ENCODE measurements at places on chromosomes 5 and 9.

- DNase-seq: no peak
Observed at GRCh38 chr9:89314955-89315354, 3.3 kb upstream of the SECISBP2 start.

DNA sequence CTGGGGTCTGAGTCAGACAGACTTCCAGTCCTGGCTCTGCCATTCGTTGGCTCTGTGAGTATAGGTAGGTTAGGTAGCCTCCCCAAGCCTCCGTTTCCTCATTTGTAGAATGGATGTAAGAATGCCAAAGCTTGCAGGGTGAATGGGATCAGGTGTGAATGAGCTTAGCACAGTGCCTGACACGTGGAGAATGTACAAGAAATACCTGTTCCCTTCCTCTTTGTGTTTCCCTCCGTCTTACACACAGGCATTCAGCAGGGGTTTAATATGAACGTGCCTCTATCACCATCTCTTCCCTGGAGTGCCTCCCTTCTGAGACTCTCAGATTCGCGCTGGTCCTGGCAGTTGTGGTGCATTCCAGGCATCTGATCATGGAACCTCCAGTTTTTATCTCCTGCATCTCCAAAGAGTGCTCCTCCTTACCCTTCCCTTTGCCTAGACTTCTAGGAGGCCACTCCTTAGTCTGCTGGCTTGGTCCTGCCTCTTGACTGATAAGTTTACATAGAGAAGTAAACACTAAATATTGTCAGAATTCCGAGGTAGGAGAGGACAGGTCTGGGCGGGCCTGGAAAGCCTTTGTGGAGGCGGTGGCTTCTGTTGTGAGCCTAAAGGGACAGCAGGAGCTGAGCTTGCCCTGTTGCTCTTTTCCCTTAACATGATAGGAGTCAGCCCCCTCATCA is 199.4 kb downstream of the AOPEP start:
- no peak for DNase-seq

DNA sequence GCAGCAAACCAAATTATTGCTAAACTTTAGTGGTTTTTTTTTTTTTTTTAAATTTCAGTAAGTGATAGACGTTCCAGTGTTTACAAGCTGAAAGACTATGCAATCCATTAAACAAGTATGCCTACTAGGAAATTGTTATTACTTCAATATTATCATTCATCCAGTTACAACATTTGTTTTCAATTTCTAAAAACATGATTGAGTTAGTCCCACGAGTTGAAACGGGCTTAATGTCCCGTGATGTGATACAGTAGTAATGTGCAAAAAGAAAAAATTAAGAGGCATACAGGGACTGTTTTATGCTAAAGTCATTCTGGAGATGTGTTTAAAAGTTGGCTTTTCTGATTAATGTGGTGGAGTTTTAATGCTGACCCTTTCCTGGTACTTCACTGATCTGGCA is 550.3 kb upstream of the DMAC1 start:
- no peak for DNase-seq

DNA sequence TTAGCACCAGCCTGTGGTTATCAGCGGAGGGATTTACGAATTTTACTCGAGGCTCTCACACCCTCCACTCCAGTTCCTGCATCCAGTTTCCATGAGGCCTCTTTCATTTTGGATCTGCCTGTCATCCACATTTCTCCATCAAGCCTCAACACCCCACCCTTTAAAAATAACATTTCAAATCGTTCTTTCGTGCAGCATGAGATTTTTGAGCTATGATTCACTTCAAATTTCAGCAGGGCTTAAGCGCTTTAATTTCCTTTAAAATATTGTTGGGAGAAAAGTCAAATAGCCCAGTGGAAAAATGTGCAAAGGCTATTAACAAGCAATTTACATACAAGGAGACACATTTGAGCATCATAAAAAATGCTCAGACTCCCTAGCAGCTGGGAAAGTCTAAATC is 103.2 kb downstream of the MSX2 start:
- peak; percentile 80 for DNase-seq

DNA sequence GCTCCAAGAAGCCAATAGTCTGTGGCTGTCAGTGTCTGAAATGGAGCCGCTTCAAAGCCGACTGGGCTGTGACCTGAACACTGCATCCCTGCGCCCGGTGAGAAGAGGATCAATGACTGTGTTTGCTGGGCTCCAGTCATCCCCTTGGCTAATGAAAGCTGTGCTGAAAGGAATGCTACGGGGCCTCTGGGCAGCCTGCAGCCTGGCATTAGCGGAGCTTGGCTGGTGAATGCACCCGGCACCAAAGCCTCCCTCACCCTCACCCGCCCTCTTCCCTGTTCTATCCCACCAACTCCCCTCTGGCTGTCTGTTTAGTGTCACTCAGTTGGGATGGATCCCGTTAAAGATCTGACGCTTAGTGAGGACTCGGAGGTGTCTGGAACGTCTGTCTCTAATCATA is 355.3 kb downstream of the BNC2 start:
- DNase-seq: peak; percentile 63

DNA sequence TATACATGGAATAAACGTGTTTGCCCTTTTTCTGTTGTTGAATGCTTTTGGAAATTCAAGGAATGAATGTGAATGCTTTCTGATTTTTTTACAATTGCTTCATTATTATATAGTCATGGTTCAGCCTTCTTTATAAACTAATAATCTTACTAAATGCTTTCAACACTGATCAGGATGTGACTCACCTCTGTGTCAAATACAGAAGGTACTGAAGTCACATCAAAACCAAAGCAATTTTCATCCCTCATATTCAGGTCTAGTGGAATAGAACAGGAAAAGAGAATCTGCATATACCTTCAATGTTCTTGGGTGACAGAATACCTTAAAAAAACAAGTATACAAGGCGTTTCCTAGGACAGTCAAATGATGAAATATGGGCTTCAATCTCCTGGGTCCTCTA is 170.7 kb downstream of the PDE4D start:
- DNase-seq: no peak

- no peak for DNase-seq
Observed at GRCh38 chr9:93086447-93087224, 9.4 kb upstream of the CARD19 start.

GRCh38 chr5:94180761-94181160 is 437.6 kb downstream of the KIAA0825 start:
- DNase-seq: no peak

DNA sequence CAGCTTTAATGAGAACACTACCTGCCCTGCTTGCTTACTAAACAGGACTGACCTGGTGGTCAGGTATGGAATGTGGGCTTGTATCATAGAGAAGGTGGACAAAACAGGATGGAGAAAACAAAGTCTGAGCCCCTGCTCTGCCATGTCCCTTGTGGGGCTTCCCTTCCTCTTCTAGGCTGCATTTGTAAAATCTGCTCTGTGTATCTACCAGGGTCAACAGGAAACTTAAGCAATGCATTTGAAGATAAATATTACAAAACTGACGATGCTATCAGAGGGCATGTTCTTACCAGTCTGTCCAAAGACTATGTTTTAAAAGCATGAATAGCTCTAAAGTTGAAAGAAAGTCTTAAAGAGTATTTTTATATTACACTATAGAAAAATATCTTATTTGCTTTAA is 228.7 kb downstream of the DCP2 start:
- DNase-seq: no peak

DNA sequence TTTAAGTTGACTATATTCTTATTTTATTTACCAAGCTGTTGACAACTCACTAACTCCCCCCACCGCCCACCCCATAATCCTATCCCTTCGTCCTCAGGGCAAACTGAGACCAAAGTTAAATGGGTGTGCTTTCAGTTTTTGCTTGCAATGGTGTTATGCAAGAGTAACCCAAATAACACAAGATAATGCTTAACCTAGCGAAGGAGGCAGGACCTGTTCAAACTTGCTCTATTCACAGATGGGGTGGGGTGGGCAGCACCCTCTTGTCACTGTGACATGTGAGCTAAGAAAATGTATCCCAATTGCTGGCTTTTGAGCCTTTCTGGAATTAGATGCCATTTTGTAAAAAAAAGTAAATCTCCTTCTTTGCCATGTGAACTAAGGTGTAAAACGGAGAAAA is 40.4 kb downstream of the GLIS3 start:
- DNase-seq: no peak

DNA sequence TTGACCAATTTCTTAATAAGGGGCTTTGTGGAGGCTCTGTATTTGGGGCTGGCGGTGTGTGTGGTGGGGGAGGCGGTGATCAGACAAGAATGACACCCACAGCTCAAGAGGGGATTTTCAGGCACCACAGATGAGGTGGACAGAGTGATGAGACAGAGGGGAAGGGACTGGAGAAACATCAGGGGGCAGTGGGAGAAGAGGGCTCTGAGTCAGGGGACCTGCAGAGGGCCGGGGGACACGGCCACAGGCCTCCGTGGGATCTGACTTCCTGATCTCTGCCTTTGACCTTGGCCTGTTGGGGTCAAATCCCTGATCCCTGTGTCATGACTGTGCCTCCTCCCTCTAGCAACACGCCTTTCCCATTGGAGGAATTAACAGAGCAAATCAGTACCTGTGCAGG is 197.7 kb downstream of the C9orf50 start:
- DNase-seq: no peak

DNA sequence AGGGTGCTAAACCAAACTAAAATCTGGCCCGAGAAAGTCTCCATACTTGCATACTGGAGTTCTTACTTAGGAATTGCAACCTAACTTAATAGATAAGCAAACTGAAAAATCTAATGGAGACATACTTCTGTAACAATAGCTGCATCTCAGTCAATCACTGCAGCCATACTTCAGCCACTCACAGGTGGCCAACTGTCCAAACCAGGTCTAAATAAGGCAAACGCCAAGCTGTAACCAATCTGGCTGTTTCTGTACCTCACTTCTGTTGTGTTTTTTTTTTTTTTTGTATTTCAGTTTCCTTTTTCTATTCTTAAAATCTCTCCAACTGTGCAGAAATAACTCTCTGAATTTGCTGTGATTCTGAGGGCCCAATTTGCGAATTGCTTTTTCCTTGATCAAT is 4.4 kb upstream of the NDUFB6 start:
- DNase-seq: no peak

DNA sequence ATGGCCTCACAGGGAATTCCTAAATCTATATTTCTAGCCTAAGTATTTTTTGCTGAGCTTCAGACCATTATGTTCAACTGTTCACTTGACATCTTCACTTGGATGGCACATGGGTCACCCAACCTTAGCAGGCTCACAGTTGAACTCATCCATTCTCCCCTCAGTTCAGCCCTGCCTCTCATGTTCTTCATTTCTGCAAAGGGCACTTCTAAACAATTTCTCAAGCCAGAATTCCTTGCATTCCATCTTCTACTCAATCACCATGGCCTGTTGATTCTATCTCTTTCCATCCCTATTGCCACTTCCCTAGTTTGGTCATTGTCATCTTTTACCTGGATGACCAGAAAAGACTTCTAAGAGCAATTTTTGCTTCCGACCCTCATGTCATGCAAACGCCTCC is 7.3 kb upstream of the RGS3 start:
- DNase-seq: peak; percentile 66

DNA sequence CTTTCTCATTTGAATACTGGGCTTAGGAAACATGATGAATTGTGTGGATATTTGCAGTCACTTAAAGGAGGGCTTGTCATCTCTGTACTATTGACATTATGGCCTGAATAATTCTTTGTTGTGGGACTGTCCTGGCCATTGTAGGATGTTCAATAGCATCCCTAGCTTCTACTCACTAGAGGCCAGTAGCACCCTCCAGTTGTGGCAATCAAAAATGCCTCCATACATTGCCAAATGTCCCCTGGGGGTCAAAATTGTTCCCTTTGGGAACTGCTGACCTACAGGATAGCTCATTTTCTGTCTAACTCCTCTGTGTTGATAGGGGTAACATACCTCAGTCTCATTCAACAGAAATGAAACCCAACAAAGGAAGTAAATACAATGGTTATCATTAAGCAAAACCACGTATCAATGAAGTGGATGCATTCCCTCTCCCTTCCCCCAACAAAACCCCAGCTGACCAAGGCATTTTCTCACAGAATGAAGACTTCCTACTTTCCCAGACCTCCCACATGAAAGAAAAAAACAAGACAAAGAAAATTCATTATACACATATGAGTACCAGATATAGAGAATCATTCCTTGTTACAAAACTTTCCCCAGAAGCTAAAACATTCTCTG is 18.1 kb downstream of the FYB1 start:
- peak; percentile 14 for DNase-seq

- DNase-seq: no peak
Observed at GRCh38 chr5:170470808-170471404, 32.9 kb upstream of the KCNIP1 start.

DNA sequence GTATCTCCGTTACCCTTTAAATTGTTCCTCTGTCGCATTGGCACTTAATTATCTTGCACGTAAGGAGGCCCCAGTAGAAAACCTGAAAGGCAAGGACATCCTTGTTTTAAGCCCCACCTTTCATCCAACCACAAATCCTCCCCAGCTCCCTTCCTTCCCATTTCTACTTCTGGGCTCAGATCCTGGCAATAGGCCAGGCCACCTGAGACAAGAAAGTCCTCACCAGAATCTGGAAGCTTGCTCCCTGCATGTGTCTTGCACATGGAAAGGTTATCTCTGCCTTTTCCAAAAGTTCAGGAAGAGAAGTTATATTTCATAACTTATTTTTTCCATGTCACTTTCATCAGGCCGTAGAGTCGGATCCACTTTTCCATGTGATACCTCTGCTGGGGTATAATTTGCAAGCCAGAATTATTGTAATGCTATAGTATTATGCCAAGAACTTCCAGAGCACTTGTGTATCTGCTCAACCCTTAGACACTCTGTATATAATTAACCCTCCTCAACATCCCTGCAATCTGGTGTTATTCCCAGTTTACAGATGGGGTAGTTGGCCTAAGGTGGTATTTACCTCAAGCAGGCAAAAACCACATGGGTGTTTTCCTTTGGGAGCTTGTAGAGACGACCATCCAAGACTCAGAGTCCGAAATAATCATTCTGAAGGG is 2.6 kb upstream of the SHB start:
- no peak for DNase-seq

DNA sequence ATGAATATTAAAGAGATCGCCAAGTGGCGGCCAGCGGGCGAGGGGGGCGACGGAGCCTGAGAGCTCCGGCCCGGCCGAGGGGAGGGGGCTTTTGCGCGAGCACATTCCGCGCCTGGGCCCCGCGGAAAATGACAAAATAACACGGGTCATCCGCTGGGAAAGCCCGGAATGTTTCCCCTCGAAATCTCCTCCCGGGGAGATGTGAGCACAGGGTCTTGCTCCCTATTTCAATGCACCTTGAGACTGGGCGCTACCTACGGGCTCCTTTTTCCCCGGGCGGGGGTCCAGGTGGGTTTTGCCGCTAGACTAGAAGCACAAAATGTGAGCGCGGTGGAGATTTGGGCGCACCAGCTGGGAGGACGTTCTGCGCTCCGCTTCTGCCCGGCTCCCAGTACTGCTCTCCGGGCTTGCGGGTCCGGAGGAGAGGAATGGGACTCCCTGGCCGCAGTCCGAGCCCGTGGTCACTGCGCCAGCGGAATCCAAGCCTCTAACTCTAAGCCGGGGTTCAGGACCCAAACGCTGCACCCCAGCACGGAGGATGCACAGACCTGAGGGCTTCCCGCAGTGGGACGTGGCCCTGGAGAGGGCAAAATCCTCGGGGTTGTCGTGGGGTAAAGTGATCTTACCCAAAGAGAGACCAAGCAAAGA is 2.8 kb upstream of the PRDM12 start:
- DNase-seq: peak; percentile 25

Data from adipocyte (in vitro differentiated cells).